ENCODE measurements at places on chromosomes 5 and 9.

DNA sequence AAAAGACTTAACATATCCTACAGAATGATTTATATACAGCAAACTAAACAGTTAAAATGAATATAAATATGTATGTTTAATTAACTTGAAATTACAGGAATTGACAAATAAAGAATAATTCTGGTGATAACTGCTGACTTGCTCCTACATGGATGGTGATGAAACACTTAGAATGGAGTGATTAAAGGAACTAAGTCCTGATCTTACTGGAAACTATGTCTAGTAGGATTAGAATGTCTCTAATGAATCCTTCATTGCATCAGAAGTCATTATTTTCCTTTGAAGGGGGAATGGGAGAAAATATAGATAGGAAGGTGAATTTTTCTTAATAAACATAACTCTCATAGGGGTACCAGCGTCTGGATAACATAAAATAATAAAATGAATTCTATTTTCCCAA is 77.1 kb downstream of the CAMK4 start:
- DNase-seq = no peak

DNA sequence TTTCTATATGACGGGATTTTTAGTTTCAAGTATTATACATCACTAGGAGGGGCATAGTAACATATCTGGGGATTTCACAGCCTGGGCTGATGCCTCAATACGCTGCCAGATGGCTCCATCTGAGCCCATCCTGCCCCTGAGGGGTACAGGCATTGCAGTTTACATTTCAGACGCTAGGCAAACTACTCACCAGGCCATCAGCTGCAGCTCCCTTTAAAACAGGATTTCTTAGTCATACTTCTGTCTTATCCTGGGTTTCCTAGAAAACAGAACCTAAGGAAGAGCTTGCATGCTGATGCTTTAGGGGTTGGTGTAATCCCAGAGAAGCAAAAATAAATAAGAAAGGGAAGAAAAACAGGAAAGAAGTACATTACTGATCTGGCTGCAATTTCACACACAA is 372.8 kb upstream of the PIK3R1 start:
- no peak for DNase-seq

DNA sequence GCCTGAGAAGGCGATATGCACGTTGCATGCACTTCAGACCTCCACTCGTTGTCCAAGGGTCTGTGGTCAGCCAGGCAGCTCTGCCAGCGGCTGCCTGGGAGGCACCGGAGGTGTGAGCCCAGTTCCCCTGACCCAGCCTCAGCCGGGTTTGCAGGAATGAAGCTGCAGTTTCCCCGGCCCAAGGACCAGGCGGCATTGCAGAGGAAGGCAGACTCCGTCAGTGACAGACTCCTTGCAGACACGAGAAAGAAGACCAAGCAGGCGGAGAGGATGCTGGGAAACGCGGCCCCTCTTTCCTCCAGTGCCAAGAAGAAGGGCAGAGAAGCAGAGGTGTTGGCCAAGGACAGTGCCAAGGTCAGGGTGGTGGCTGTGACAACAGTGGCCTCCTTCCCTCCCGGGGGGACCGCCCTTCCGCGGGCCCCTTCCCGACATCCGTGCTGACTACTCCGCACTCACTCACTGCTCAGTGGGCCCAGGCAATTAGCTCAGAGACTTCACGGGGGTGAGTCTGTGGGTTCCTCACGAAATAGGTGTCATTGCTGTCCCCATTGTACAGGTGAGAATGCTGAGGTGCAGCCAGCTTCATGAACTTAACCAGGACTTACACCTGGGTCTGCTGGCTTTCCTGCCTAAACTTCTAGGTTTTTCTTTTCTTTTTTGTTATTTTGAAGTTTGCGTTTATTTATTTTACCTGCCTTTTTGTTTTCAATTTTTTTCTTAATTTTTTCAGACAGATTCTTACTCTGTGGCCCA is 10.8 kb upstream of the AIF1L start:
- DNase-seq = no peak

- no peak for DNase-seq
These were observed 43.5 kb downstream of the PNPLA7 start for GRCh38 chr9:137506702-137507171.

Measured in activated T-cell treated with anti-CD3 and anti-CD28 coated beads for 24 hours (primary cell).